ENCODE measurements at places on chromosomes 11 and 22. TPM values are rescaled to one million over a fixed set of nuclear protein-coding genes. Genes with fewer than 3 reads are reported as not detected.

GRCh38 chr22:37172266-37173245 is 15.5 kb downstream of the C1QTNF6 start:
- DNase-seq, result no peak

- DNase-seq, result no peak
Measured at GRCh38 chr11:124152770-124153407, 30.3 kb upstream of the OR10D3 start.

DNA sequence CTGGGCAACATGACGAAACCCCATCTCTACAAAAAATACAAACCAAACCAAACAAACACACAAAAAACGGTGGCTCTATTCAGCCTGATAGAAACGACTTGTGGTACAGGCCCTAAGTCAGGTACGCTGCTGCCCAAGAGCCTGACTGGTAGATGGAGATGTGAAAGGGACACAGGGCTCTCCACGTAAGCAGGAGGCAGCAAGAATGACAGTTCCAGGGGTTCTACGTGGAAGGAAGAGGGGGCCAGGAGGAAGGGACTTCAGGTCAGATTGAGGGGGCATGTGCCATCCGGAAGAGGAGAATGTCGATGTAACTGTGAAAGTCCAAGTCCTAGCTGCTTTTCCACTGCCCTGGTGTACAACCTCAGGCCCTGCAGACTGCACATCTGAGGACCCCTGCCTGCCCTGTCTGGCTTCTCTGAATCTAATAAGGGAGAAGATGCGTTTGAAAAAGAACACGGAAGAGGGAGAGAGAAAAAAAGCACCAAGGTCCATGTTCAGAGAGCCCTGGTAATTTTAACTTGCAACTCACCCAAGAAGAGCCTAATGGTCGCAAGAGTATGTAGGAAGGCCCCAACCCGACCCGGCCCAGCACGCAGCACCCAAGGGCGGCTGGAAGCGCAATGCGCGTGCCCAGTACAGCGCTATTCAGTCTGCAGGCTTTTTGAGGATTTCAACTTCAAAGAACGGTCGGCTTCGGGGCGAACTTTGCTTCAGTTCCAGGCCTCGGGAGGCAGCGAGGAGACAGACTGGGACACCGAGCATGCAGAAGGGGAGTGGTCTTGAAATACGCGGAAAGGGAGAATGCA is 909 bp upstream of the ZNRD2 start:
- no peak for DNase-seq

- no peak for DNase-seq
Measured at GRCh38 chr11:113675565-113675964, 30.5 kb downstream of the TMPRSS5 start.

- DNase-seq, result no peak
Measured at GRCh38 chr11:130825561-130825960, 90.7 kb downstream of the SNX19 start.

DNA sequence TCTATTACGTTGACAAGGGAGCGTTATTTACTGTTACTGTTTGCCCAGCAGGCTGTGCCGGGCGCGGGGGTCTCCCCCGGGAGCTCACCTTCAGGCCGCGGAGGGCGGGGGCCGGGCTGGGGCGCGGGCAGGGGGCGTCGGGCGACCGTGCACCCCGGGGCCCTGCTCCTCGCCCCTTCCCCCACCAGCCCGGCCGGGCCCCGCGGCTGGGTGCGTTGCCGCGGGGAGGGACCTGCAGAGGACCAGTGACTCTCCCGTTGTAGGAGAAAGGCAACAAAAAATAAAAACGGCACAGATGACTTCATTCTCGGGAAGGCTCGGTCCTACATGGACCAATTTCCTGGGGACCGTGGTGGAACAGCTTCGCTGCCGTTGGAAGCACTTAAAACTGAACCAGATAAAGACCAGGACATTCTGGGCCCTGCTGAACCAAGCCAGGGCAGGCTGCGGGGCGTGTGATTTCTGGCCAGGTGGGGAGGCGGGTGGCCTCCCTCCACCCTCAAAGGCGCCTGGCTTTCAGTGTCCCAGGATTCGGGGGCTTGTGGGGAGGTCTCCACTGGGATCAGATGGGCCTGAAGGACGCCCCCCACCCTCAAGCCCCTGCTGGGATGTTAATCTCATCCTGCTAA is 57.4 kb downstream of the IGLL1 start:
- no peak for DNase-seq

GRCh38 chr22:46758867-46759290 is 3.6 kb upstream of the TBC1D22A start:
- DNase-seq, result no peak

DNA sequence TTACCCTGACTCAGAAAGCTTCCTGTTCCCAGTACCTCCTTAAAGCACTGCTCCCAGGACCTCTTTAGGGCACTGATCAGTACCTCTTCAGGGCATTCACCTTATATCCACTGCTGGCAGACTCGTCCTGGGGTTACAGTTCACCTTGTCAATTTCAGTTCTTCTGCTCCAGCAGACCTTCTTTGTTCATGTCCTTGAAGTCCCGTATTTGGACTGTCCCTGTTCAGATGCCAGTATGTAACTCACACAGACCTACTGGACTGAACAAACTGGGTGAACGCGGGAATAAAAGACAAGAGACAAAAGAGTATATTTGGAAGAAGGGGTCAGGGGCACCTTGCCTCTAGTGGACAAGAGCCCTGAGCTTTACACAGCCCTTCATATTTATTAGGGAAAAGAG is 31.8 kb upstream of the NCAM1 start:
- no peak for DNase-seq

GRCh38 chr11:62649486-62649885 is 3.1 kb upstream of the GANAB start:
- no peak for DNase-seq

GRCh38 chr11:126137136-126137535 is 74.3 kb downstream of the RPUSD4 start:
- DNase-seq, result no peak

GRCh38 chr11:5592615-5593014 is 3.8 kb upstream of the TRIM6 start:
- DNase-seq, result no peak

- no peak for DNase-seq
Measured at GRCh38 chr11:113674397-113674685, 31.8 kb downstream of the TMPRSS5 start.

DNA sequence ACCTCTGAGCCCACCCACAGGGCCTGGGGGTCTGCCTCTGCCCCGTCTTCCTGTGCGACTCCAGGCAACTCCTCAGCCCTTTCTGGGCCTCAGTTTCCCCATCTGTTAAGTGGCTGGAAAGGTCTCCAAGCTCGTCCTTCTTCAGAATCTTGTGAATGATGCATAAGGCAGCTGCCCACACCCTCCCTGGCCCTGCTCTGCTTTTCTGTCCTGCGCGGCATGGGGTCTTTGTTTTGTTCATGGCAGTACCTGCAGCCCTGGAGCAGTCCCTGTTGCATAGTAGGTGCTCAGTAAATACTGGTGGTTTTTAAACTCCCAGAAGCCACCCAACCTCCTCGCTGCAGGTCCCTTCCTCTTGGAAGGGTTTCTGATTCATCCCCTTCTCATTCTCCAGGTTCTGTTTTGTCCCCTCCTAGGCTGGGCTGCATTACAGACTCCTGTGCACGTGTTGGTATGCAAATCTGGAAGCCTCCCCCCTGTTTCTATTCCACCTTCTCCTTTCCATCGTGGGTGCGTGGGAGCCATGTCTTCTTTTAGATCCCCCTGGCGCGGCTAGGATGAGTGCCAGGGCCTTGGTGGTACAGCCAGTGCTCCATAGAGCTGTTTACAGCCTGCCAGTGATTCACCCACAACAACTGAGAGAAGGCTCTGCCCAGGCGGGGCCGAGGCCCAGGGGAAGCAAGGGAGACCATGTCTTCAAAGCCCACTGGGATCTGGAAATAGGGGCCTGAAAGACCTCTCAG is 19.3 kb upstream of the SYT7 start:
- no peak for DNase-seq

GRCh38 chr22:45980268-45980570 is 3.3 kb upstream of the WNT7B start:
- no peak for DNase-seq

- no peak for DNase-seq
Measured at GRCh38 chr11:371716-372590, 2.7 kb downstream of the B4GALNT4 start.

- DNase-seq, result no peak
Measured at GRCh38 chr11:66123902-66124301, 53.8 kb downstream of the PACS1 start.

- DNase-seq, result no peak
Measured at GRCh38 chr11:134655189-134655989, 243.3 kb upstream of the B3GAT1 start.

DNA sequence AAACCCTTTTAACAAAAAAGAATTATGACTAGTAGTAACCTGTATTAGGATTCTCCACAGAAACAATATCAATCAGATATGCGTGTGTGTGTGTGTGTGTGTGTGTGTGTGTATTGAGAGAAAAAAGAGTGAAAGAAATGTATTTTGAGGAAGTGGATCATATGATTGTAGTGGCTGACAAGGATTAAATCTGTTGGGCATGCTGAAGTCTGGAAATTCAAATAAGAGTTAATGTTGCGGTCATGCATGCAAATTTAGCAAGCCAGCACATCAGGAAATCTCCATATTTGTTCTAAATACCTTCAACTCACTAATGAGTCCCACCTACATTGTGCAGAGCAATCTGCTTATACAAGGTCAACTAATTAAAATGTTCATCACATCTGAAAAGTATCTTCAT is 46.8 kb upstream of the IGLL5 start:
- no peak for DNase-seq

DNA sequence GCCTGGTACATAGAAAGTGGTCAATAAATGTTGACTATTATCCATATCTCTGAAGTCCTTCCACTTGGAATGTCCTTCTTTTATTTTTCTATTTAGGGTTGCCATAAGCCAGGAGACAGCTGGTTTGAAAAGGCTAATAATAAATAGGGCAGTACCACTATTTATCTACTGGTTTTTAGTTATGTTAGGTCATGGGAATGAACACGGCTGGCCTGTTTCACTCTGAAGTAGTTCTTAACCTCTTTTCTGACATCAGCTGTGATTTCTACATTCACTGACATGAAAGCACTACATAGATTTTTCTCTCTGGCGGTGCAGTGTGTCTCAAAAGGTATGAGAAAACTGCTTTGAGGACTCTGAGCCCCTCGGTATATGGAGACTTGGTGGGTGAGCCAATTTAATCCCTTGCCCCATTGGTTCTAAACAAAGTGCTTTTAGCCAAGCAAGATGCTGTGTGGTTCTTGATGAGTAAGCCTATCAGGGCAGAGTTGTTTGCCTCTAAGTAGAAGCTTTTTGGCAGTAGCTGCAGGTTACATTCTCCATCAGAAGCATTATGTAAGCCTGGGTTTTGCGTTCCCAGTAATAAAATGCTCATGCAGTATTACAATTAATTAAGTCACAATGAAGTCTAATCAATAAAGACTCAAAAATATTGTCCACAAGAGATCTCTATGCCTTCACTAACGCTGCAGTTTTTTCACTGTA is 48.7 kb upstream of the APOA1 start:
- DNase-seq, result no peak

DNA sequence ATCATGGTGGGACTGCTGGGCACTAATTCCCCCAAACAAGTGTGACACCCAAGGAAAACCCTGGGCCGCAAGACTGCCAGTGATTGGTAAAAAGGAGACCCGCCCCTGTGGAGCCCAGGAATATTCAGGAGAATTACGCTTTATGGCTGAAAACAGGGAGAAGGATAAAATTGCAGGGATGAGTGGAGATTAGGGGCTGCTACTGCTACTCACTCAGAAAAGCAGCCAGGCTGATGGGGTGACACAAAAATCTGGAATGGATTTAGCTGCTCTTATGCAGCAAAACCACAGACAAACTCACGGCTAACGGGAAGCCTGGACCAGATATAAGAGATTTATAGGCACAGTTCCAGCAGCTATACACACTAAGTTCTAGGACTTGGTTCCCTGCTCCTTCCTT is 4.4 kb upstream of the FBXO3 start:
- no peak for DNase-seq

DNA sequence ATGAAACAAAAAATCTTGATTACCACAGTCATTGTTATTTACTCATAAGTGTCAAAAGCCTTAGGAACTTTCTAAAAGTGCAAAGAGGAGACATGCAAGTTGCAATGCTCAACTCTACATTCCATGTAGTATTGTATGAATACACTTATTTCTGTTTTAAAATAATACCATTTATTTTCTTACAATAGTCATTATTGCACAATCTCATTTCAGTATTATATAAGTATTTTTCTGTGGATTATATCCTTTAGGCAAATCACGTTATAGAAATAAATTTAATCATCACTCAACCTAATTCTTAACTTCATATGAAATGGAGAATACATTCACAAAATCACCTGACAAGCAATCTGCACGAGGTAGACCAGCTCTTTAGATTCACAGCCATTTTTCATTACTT is 98.8 kb downstream of the ARHGAP32 start:
- no peak for DNase-seq

KCNJ1 gene
- polyA plus RNA-seq, result 87.4 TPM

SPCS2 gene
- 301 TPM for polyA plus RNA-seq

MYO18B gene
- 0.18 TPM for polyA plus RNA-seq

CLP1 gene
- 15.4 TPM for polyA plus RNA-seq

LRFN4 gene
- 28.6 TPM for polyA plus RNA-seq

SLC43A3 gene
- 26.1 TPM for polyA plus RNA-seq

SULT4A1 gene
- polyA plus RNA-seq, result 2.1 TPM

PLAAT2 gene
- not detected for polyA plus RNA-seq

SMIM35 gene
- 0.08 TPM for polyA plus RNA-seq

SERPING1 gene
- polyA plus RNA-seq, result 176 TPM
